Left forelimb (tissue), 1 donor: ENCODE measurements at places on chromosomes 11 and 22.

DNA sequence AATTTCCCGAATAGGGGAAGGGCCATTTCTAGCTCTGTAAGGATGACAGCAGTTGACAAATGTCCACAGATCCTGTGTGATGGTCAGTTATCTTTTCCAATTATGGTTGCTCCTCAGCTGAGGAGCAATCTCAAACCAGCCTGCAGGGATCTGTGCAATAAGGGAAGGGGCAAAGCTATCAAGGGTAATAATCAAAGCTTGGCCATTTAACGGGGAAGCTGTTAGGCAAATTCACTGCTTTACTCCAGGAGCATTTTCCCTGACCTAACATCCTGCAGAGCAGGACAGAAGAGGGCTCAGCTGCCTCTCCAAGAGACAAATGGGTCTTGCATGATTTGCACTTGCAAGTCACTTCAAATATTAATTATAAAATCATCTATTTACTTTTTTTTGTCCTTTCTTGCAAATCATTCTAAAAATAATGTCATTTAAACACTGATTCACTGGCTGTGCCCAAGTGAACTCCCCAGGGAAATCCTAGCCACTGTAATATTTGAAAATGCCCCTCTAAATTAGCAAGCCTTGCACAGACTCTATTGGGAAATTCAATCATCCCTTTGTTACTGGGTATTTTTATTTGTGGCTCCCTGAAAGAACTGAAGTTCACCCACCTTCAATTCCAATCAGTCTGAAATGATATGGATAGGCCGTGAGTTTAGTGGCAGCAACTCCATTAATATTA, 1256.7 kb downstream of the LRRC4C start:
- DNase-seq: no peak

GRCh38 chr11:776263-776560, 1.1 kb downstream of the GATD1 start:
- peak; percentile 52 for DNase-seq

DNA sequence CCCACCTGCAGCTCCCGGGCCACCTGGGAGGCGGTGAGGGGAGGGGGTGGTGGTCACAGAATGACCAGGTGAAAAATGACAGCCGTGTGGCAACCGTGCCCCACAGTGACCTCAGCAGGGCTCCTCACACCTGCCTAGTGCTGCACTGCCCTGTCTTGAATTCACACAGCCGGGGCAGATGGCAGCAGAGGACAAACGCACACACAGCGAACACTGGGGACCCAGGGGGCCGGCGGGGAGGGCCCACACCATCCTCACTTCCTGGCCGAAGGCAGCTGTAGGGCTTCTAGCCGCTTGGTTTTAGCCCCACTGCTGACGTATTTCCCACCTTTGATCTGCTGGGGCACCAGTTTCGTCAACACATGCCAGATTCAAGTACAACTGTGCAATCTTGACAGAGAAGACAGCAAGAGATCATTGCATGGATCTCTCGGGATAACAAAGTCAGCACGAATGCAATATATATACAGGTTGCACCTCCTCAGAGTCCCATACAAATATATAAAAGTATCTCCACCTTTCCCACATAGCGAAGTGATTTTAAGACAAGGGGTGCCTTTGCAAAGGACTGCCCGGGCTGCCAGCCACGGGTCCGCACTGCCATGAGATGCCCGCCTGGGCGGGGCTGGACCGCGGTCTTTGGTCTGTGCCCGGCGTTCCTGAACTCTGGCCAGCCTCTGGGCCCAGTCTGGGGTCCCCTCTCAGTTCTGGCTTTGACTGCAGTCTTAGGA, 26.9 kb downstream of the TRMU start:
- no peak for DNase-seq

GRCh38 chr22:50502628-50503474, 4.7 kb downstream of the LMF2 start:
- no peak for DNase-seq

GRCh38 chr11:5081405-5081804, 12.0 kb downstream of the OR52E1 start:
- DNase-seq: no peak

DNA sequence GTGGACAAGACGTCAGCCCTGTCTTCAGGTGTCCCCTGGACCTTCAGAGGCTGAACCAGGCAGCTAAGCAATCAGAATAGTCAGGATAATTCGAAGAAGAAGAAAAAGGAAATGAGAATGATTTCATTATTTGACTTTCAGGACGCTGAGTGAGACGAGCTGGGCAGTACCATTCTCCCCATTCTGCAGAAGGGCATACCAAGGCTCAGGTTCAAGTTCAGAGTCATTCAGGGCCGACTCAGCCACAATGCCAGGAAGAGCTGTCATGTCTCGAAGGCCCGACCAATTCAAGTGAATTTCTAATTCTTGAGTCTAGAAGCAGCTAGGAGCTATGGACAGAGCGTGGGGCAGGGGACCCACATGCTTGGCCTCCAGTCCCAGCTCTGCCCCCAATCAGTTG, 33.8 kb upstream of the CD82 start:
- DNase-seq: no peak

DNA sequence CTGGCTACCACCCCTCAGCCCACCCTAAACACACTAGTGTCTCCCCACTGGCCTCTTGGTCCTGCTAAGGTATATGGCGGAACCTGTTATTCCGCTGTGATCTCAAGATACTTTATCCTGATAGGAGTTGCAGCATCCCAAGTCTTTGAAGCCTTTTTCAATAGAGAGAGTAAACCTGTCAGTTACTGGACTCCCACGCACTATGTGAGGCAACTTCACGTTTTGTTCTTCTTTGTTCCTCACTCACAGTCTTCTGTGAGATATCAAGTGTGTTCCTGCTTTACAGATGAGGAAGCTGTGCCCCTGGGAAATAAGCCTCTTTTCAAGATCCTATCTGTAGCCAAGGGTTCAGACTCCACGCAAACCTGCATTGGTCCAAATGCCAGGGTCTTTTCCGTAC, 127.8 kb downstream of the MYO18B start:
- DNase-seq: no peak

DNA sequence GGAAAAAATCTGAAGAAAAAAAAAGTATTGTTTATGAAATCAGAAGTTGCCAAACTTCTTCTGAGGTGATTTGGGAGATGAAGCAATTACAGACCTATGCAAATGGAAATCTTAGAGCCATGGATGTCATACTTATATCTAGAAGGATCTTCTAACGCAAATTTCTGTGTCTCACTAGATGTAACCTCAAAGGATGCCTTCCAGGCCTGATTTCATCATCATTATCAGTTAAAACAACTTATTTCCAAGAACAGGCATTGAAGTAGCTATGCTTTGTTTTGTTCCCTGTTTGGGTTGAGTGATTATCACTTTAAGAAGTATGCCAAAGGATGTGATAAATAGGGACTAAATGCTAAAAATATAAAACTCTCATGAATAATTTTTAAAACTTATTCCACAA, 43.9 kb upstream of the ANGPTL5 start:
- no peak for DNase-seq

DNA sequence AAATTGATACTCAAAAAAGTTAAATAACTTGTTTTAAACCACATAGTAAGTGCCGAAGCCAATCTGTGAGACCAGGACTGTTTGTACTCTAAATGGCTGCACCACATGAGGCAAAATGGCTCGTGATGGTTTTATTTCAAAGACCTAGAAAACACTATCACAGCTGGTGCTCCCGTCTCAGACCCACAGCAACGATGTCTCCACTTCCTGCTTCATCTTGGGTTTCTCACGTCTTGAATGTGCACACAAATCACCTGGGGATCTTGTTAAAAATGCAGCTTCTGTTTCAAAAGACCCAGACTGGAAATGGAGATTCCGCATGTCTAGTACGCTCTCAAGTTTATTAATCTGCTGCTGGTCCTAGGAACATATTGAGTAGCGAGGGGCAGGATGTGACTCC, 1.2 kb downstream of the CD3E start:
- no peak for DNase-seq

DNA sequence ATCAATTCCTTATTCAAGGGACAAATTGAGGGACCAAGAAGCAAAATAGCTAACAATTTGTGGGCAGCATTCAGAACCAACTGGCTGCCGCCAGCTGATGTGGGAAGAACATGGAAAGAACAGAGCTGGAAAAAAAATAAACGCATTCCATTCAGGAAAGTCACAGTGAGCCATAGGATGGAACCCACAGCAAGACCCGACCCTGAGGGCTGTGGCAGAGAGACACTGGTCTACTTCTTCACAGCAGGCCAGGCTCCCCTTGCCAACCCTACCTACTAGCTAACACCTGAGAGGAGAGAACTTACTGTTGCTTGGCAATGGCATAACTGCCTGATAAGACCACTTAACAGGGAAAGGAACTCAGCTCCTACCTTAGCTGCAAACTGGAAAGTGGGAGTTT, 123.5 kb upstream of the APOA1 start:
- DNase-seq: no peak

- no peak for DNase-seq
Observed at GRCh38 chr11:102288725-102289083, 28.6 kb upstream of the BIRC3 start.

GRCh38 chr11:11243590-11244469, 109.2 kb downstream of the CSNK2A3 start:
- DNase-seq: peak; percentile 68

- peak; percentile 57 for DNase-seq
Observed at GRCh38 chr11:2211113-2211971, 39.7 kb upstream of the TH start.

GRCh38 chr22:18905540-18906409, at the start of gene DGCR6:
Gene DGCR6, plus strand, starts transcription at chr22:18906320. Its CDS starts 55 bp downstream, at chr22:18906375.
- no peak for DNase-seq

DNA sequence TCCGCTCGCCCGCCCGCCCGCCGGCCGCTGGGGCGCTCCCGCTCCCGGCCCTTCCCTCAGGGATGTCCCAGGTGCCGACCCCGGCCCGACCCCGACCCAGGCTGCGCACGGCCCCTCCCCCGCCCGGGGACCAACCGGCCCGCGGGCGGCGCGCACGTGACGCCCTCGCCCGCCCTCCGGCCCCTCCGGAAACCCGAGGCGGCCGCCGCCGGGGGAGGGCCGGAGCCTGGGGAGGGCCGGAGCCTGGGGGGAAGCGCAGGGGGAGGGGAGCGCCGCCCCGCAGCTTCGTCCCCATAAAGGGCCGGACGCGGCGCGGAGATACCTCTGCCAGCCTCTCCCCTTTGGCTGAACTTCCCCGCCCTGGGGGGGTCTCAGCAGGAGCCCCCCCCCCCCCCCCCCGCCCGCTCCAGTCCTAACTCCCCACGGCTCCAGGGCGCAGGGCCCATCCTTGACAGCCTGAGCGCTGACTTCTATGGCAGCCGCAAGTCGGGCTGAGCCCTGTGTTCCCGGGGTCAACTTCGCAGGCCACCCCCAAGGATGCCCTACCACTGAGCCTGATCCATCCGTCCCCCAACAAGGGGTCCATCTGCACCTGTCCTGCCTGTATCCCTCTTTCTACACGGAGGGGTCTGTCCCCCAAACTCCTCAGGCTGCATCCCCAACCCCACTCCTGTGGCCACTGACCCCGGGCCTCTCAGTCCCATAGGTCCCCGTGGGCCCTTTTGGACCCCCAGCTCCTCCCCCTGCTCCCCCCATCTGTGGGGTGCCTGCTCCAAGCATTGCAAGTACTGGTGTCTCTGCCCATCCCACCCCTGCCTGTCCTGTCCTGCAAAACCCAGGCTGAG, at the start of gene MAPK12:
MAPK12 (minus strand) TSS at position 69 of the 845 bp plus-strand sequence. CDS start 174 bp downstream, outside the sequence.
- no peak for DNase-seq

GRCh38 chr11:128235426-128235825, 351.9 kb downstream of the ETS1 start:
- no peak for DNase-seq

DNA sequence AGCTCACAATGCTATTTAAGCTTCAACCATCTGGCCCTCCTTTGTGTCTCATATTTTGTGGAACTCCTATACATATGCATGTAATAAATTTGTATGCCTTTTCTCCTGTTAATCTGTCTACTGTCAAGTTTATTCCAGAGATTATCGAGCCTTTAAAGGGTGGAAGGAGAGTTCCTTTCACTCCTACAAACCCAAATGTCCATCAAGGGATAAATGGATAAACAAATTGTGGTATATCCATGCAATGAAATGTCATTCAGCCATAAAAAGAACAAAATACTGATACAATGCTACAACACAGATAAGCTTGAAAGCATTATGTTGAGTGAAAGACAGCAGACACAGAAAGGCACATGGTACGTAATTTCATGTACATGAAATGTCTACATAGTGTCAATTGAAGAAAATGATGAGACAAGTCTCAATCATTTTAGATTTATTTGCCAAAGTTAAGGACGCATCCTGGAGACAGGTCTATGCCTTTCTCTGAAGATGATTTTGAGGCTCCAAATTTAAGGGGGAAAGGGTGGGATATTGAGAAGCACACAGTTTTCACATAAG, 17.7 kb upstream of the FEZ1 start:
- DNase-seq: no peak

DNA sequence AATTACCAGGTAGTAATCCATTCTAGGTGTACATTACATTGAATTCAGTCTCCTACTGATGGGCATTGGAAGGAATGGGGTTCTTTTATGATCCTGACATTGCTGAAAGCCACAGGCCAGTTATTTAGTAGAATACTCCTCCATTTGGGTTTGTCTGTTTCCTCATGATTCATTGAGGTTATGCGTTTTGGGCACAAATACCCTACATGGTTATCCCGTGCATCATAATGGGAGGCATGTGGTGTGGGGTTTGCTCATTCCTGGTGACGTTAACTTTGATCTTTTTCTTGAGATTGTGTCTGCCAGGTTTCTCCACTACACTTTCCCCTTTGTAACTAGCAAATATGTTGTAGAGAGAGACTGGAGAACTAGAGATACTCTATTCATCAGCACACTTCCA, 5.5 kb downstream of the FOLR3 start:
- DNase-seq: no peak

DNA sequence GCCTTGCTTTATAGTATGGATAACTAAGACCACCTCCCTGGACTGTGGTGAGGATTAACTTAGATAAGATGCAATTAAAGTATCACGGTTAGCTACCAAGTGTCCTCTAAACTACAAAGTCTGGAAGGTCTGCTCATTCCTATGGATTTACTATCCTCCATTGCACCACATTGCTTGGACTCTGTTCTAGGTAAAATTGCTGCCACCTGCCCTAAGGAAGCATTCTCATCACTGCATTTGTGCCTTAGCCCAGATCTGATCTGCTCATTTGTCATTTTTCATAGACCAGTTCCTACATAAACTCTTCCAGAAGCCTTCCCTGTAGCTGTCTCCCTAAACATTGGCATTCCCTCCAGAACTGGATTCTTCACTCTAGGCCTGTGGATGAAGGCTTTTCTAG, 380.0 kb downstream of the INSC start:
- DNase-seq: no peak

DNA sequence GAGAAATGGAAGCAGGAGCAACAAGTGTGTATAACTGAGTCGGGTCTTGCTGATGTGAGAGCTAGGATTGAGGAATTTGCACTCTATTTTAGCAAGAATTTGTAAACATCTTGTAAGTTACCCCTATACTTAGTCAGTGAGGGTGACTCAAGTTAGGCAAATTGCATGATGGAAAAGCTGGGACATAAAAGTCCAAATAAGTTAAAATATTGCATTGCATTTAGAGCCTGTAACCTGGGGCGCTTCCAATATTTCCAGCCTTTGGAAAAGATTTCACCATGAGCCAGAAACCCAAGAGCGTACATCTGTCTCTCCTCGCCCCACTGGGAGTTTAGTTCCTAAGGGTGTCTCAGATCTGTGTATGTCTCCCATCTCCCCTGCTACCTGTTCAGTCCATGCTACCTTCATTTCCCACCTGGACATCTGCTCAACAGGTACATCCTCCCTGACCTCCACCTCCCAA, 37.0 kb upstream of the ACCSL start:
- DNase-seq: no peak
